Renal cortical epithelial cell (primary cell): ENCODE measurements at places on chromosomes 1 and 21. TPM values are rescaled to one million over a fixed set of nuclear protein-coding genes. Genes with fewer than 3 reads are reported as not detected.

CLCA1 gene
- not detected in 2 replicates for total RNA-seq

USF1 gene
- total RNA-seq: 61.1 and 80.9 TPM in 2 replicates

SPRR4 gene
- not detected in 2 replicates for total RNA-seq

LRRC8B gene
- total RNA-seq: 4.4 and 10.2 TPM in 2 replicates

GUCA2A gene
- not detected in 2 replicates for total RNA-seq

MMEL1 gene
- total RNA-seq: 0.65 TPM in 1 of 2 replicates, not detected in the other

CA6 gene
- not detected in 2 replicates for total RNA-seq

TCHH gene
- 0.10 TPM in 1 of 2 replicates, not detected in the other for total RNA-seq

CCDC181 gene
- total RNA-seq: 3.8 and 6.0 TPM in 2 replicates

KRTAP19-3 gene
- total RNA-seq: not detected in 2 replicates

ANKRD65 gene
- total RNA-seq: 0.10 and 0.17 TPM in 2 replicates

PWP2 gene
- 5.4 TPM in 1 of 2 replicates, not detected in the other for total RNA-seq

TSSK3 gene
- 0.20 TPM in 1 of 2 replicates, not detected in the other for total RNA-seq

PIK3C2B gene
- total RNA-seq: 1.9 and 9.7 TPM in 2 replicates

KLF17 gene
- total RNA-seq: not detected in 2 replicates

COL11A1 gene
- 13.7 and 25.9 TPM in 2 replicates for total RNA-seq

SORT1 gene
- total RNA-seq: 53.0 and 96.6 TPM in 2 replicates

UMODL1 gene
- not detected in 2 replicates for total RNA-seq

CCDC17 gene
- total RNA-seq: 0.52 and 1.1 TPM in 2 replicates

ADGRL4 gene
- total RNA-seq: 10.9 and 30.7 TPM in 2 replicates

EXTL1 gene
- 0.05 TPM in 1 of 2 replicates, not detected in the other for total RNA-seq

METTL18 gene
- total RNA-seq: 5.9 and 7.3 TPM in 2 replicates

UQCRHL gene
- total RNA-seq: 1.5 and 2.8 TPM in 2 replicates

GPX7 gene
- total RNA-seq: 23.7 and 26.9 TPM in 2 replicates

CENPF gene
- 8.7 and 21.4 TPM in 2 replicates for total RNA-seq

AKNAD1 gene
- total RNA-seq: not detected in 2 replicates

KIF14 gene
- 0.40 and 5.6 TPM in 2 replicates for total RNA-seq
